ENCODE measurements at places on chromosomes 5 and 9.

DNA sequence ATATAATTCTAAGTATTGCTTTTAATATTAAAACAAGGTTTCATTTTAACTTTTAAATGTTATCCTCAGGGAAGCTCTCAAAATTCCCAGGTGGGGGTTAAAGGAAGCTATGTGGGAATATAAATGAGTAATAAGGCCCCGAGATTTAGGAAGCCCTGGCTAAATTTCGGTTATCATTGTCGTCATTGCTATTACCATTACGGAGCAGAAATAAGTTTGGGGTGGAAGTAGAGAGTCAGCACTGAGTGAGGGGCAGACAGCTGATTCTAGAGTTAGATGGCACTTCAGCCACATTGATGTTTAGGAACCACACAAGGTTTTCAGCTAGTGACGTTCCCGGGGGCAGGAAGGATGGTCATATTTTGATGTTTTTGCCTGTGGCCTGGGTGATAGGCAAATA, 74.9 kb downstream of the NREP start:
- DNase-seq = no peak

GRCh38 chr5:66708368-66708767, 112.2 kb downstream of the MAST4 start:
- no peak for DNase-seq

- no peak for DNase-seq
Observed at GRCh38 chr5:1432296-1432695, 12.9 kb downstream of the SLC6A3 start.

DNA sequence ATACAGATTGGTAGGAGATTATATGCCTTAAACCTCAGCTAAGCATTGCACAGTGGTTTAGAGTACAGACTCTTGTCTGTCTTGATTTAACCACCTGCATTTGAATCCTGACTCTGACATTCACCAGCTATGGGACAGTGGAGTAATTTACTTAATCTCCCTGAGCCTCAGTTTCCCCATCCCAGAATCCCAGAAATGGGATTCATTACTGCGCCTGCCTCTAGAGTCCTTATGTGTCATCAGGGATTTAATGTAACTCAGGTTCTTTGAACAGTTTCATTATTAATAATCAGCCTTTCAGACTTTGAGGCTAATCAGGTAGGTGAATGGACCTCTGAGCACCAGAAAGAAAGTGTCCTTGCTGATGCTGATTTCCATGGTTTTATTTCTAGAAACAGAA, 149.1 kb downstream of the SMARCA2 start:
- no peak for DNase-seq

DNA sequence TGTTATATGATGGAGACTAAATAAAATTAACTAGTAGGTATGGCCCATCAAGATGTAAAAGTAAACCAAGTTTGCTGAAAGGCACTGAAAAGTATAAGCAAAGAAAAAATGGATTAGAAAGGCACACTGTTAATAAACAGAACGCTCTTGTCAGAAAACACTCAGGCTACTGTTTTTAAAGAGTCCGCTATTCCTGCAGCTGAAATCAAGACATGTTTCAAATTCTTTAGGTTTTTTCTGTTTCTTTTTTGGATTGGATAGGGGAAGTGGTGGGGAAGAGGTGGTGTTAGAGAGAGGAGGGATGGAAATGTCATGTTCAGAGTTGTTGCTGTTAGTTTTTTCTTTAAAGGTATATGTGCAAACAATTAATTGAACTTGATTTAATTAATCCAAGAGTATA, 17.5 kb downstream of the OSTF1 start:
- DNase-seq = no peak

DNA sequence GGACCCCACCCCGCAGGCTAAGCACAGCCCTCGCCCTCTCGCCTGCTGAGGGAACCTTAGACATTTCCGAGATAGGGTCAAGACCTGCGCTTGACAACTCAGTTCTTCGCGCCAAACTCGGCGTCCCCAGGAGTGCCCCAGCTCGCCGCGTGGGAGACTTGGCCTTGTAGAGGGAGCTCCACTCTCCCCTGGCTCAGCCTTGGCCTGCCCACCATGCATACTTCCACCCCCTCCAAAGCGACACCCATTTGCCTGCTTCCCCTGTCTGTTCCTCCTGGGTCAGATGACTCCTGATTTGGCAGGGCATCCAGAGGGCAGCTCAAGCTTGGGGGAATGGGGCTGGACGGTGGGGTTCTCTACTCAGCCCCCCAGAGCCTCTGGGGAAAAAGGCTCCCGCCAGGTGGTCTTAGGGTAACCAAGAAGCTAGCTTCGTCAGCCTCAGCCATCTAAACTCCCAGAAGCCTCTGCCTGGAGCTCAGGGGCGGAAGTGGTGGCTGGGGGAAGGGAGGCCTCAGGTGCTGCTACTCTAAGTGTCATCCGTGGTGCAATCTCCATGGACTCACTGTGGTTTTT, 560 bp downstream of the DOCK2 start:
- no peak for DNase-seq

DNA sequence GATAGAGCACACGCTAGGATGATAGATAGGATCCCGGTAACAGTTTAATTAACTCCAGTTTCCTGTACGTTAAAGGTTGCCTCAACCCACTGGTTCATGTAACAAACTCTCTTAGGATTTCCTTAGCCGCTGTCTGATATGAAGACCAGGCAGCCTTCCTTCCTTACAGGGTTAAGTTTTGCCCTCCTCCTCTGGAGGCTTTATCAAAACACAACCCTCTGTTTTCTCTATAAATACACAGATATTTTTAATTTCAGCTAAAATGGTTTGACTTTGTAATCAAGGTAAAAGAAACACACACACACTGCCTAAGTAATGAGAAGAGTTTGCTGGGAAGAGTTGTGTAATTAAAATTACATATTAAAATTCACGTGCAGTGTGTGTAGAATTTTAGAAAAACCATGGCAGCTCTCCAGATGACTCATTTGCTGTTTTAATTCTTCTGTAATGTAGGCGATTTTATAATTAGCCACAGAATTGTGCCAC, 369.8 kb downstream of the CSNK1G3 start:
- no peak for DNase-seq

GRCh38 chr9:3138231-3139229, 294.6 kb upstream of the PUM3 start:
- no peak for DNase-seq
